ENCODE measurements at places on chromosomes 16 and 17.

DNA sequence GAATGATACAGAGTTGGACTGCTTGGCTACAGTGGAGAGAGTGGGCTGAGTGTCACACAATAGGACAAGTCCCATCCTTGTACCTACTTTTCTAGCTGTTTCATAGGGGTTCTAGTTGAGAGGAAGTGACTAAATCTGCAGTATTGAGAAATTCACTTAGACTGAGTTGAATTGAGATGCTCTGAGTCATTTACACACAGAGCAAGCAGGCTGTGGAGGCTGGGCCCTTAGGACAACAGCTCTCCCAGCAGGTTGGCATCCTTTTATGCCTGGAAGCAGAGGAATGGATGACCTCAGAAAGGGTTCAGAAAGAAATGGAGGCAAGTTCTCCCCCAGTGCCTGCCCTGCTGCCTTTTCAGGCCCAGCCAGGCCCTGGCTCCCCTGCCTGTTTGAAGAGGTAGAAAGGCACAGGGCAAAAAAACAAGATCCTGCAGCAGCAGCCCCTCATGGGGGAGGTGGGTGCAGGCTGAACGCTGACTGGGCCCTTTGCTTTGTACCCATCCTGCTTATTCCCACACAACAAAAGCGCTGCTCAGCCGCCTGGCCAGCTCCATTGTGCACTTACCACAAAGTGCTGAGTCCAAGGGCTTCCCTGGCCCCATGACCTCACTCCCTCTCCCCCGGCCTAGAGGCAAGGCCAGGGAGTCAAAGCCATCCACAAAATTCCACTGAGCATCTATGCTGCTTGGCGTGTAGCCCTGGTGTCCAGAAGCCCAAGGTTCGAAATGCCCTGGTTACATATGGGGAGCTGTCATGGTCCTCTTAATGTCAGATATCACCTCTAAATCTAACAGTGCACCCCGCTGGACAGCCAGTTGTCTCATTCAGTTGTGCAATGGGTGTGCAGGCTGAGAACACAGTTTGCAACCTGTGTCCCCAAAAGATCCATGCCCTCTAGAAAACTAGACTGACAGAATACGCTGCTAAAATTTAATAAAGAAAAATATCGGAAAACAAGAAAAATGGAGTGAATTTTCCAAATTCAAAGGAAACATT is 5.4 kb upstream of the CRYBA1 start:
- DNase-seq = peak; percentile 91

DNA sequence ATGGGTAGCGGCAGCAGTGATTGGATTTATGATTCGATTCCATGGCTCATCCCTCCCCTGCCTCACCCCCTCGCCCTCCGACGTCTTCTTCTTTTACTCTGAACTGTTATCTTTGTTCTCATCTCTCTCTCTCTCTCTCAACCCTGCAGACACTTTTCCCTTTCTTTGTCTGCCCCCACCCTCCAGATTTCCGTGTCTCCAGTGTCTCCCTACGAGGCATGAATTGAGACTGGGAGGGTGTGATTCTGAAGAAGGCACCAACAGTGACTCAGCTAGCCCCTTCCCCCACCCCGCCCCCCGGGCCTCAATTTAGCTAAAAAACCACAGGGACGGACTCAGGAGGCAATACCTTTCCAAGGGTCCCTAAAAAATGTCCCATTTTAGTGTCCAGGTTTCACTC is 47.6 kb upstream of the STH start:
- DNase-seq = no peak

- peak; percentile 57 for DNase-seq
Observed at GRCh38 chr16:83744441-83744981, 63.3 kb upstream of the HSBP1 start.

- DNase-seq = no peak
Observed at GRCh38 chr17:79618383-79619067, 7.7 kb upstream of the RBFOX3 start.

DNA sequence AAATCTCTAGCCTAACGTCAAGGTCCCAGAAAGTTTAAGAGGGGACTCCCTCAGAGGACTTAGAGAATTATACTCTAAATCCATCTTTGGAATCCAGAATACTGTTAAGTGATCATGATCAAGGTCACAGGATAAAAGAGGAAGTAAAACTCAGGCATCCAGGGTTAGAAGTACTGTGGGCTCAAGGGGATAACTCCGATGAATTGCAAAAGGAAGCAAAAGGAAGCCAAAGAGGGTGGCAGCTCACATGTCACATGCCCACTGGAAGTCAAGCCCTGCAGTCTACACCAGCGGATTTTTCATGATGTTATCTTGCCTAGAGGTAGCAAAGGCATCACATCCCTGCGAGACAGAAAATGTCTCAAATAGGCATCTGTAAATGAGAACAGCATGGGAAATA is 3.8 kb downstream of the ZNF821 start:
- no peak for DNase-seq

- DNase-seq = peak; percentile 50
Observed at GRCh38 chr17:19769946-19770652, 22.0 kb upstream of the ALDH3A1 start.

GRCh38 chr17:44203731-44204440 is 4.2 kb upstream of the ATXN7L3 start:
- peak; percentile 61 for DNase-seq

DNA sequence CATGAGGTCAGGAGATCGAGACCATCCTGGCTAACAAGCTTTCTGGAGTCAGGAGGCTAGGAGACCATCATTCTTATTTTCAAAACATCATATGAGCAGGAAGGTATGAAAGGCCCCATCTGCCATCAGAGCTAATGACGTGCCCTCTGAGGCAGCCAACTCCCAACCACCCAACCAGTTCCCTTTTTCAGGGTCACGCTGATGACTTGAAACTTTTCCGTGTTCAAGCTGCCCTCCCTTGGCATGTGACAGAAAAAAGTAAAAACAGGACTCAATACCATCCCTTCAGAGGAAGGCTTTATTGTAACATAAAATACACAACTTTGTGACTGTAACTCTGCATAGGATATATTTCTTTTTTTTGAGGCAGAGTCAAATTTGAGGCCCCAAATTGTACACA is 4.6 kb upstream of the GHDC start:
- DNase-seq = no peak

GRCh38 chr16:88118376-88118775 is 167.1 kb downstream of the BANP start:
- DNase-seq = no peak

- DNase-seq = no peak
Observed at GRCh38 chr17:80799538-80800480, 191.8 kb upstream of the CHMP6 start.

DNA sequence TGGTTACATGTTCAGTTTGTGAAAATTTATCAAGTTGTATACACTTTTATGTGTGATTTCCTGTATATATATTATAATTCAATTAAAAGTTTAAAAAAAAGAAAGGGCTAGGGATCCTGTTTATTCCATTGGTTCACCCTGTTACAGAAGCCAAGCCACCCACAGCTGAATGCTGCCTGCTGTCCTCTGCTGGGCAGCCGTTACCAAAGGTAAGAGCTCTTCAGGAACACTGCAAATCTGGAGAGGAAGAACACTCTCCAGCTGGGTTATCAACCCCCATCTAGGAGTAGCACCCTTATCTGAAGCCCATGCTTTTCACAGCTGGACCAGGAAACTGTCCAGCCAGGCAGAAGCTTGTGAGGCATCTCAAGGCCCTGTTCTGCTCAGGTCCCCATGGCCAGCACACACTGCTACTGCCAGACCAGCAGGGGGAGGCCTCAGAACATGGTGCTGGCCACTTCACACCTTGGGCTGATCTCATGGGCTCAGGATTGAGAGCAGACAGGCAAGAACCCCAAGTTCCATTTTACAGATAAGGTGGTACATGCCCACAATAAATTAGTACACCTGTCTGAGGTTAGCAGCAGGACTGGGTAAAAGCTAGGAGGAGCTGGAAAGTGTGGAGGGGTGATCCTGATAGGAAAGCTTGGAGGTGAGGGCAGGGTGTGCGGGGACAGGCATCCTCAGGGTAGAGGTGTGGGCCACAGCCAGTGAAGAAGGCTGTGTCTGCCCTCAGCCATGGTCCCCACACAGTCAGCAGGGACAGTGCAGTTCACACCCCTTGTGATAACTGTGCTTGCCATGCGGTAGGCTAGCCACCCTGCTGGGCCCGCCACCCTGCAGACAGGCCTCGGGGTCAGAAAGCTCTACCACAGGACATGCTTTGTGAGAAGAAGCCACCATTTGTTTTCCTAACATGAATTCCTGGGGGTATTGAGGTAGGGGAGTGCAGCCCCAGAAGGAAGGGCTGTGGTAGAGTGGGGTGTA is 54.3 kb upstream of the SREBF1 start:
- DNase-seq = peak; percentile 78

- DNase-seq = peak; percentile 12
Observed at GRCh38 chr16:72621651-72622050, 426.3 kb downstream of the ZFHX3 start.

DNA sequence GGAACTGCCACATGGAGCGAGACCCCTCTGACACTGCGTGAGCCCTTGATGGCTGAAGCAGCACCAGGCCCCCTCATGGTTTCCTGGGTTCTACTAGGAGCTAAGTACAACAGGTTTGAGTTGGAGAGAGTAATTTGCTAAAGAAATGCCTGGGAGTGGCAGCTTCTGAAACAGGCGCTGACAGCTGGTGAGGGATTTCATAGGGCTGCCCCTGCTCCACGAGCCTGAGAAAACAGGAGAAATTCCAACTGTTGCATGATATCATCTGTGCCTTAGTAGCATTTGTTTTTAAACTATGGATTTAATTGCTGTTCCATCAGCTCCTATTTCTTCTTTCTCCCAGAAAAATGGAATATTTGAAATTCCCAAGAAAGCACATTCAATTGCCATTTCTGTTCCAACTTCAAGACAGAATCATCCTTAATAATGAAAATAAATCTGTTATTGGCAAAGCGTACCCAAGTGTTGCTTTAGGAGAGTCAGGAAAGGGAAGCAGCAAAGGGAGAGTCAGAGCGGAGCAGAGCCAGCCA is 78.8 kb upstream of the ANKFN1 start:
- no peak for DNase-seq

DNA sequence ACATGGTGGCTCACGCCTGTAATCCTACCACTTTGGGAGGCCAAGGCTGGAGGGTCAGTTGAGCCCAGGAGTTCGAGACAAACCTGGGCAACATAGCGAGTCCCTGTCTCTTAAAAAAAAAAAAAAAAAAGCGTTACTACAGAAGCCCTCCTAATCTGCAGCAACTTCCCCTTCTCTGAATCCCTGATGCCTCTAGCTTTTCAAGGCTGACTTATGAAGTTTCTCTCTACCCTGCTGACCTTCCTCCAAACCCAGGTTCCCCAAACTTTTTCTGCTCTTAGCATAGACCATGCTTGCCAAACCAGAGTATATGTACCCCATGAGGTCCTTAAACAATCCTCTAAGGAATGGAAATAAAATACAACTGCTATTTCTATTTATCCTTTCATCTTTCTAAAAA is 16.4 kb downstream of the LYRM1 start:
- no peak for DNase-seq

GRCh38 chr16:53232826-53233529 is 178.2 kb downstream of the CHD9 start:
- no peak for DNase-seq
